HEK293T (cell line): ENCODE measurements at places on chromosomes 12 and 14.
A peak's percentile ranks its signal among the peaks of the same experiment; 100 is the strongest.

- no peak for DNase-seq
Observed at GRCh38 chr12:15216036-15216889, 5.0 kb downstream of the RERG start.

DNA sequence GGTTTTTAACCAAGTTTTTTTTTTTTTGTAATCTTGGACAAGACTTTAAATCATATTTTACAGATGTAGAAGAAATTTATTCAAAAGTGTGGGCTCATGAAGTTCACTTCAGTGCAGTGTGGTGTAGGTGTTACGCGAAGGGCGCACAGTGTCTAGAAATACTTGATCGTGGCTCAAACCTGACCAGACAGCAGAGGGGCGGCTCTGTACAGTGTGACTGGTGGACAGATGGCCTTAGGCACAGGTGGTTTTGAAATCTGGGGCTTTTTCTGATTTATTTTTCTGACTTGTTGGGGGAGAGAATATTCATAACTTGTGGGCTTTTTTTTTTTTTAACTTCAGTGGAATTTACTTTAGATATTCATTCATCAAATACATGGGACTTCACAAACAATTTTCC is 179.2 kb downstream of the PELI2 start:
- DNase-seq: no peak

DNA sequence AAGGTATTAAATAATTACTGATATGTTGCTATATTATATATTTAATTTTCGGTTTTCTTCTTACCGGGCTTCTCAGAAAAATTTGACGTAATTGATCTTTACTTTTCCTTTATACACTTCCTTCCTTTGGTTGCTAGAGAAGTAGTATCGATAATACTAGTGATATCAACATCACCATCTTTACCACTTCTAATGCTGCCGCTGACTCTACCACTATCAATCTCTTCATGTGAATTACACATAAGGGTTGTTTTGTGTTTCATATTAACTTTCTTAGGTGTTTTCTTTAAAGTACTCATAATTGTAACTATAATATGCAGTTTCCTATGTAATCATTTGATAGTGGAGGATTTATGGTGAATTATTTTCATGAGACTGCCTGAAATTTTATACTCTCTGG is 30.9 kb upstream of the KLRF1 start:
- no peak for DNase-seq

- DNase-seq: peak; percentile 39
Observed at GRCh38 chr14:37230551-37231194, 32.9 kb downstream of the MIPOL1 start.

- DNase-seq: no peak
Observed at GRCh38 chr14:93201155-93201704, 5.6 kb downstream of the GON7 start.

GRCh38 chr12:68899251-68899771 is 33.7 kb downstream of the CPM start:
- DNase-seq: no peak

GRCh38 chr14:54762296-54762695 is 140.3 kb downstream of the GCH1 start:
- DNase-seq: no peak

GRCh38 chr14:105488781-105489541 is 2.1 kb upstream of the TEDC1 start:
- DNase-seq: no peak

GRCh38 chr14:47439953-47440352 is 235.5 kb downstream of the MDGA2 start:
- DNase-seq: no peak

- DNase-seq: no peak
Observed at GRCh38 chr12:123126294-123127181, 24.4 kb downstream of the PITPNM2 start.

- no peak for DNase-seq
Observed at GRCh38 chr14:38948171-38948570, 154.9 kb downstream of the SEC23A start.

GRCh38 chr14:52862632-52863333 is 71.4 kb upstream of the GNPNAT1 start:
- no peak for DNase-seq

DNA sequence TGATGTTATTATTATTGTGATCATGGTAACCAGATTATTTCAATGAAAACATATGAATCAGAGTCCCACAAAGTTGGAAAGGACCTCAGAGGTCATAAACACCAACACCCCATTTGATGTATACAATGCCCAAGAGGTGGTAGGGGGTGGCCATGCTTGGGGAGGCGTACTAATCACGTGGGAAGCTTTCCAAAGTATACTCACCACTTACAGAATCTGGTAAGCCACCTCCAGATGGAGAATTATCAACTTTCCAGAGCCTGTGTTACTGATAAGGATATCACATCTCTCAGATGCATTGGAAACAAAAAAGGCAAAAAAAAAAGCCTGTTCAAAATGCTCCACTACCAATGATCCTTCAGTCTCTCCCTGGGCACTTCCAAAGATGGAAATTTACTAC is 8.4 kb downstream of the DAD1 start:
- DNase-seq: no peak

- no peak for DNase-seq
Observed at GRCh38 chr14:49999826-50000379, 107.0 kb downstream of the ARF6 start.

- DNase-seq: peak; percentile 79
Observed at GRCh38 chr12:104381731-104382480, 74.8 kb upstream of the CHST11 start.

GRCh38 chr14:43697003-43697402 is 810.1 kb downstream of the FSCB start:
- no peak for DNase-seq

- no peak for DNase-seq
Observed at GRCh38 chr12:128534906-128535305, 267.9 kb downstream of the TMEM132C start.

DNA sequence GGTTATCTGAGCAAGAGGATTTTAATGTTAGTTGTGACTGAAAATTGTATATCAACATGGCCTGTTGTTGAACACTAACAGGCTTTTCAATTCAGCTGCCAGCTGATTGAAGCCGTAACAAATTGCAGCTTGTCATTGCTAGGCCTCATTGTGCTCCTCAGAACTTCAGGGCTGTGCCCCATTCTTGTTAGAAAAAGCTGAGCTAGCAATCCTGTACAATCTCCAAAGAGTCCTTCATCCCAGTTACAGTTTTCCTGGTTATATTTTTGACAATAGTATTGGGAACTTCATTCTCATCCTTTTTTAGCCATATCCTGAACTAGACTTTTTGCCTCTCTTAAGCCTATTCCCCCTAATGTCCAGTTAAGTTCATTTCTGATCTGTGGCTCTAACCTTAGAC is 564.1 kb upstream of the ATXN7L3B start:
- DNase-seq: no peak

- DNase-seq: no peak
Observed at GRCh38 chr14:97298736-97299135, 501.6 kb downstream of the VRK1 start.

DNA sequence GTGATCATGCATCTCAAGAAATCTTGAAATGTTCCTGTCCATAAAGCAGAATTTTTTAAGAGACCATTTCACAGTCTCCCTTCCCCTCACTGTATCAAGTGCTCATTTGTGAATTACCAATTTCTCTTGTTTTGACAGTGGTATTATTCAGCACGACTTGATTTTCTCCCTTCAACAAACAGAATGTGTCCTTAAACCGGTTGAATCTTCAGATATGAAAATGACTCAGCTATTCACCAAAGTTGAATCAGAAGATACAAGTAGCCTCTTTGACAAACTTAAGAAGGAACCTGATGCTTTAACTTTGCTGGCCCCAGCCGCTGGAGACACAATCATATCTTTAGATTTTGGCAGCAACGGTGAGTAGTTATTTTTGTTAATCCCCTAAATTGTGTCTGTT is 25.5 kb upstream of the SNAPC1 start:
- no peak for DNase-seq

DNA sequence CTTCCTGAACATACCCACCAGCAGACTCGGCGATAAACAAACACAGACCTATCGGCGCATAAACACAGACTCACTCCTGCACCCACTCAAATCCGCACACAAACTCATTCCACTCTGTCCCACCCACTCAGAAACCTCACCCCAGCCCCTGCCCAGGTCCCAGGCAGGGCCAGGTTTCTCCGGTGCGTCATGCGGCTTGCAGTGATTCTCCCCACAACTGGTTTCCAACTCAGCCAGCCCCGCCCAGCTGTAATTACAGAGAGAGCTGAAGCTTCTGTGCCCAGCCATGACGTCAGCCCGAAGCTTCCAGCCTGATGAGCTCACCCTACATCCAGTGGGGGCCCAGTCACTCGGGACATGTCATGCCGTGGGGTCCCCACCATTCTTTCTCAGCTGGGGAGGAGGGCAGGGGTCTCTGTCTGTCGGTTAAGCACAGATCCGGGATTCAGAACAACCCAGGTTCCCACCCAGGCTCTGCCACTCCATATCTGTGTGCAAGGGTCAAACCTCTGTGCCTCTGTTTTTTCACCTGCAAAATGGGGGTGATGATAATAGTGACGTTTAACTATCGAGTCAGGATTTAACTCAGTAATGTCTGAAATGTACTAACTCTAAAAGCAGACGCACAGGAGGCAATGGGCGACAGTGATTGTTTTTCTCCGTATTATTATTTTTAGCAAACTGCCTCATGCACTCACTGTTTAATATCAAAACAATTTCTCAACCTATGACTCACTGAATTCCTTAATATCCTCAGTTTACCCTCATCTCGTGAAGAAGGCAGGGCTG is 2.3 kb upstream of the HSPB8 start:
- peak; percentile 61 for DNase-seq

GRCh38 chr12:24175284-24175683 is 225.8 kb upstream of the SOX5 start:
- no peak for DNase-seq

DNA sequence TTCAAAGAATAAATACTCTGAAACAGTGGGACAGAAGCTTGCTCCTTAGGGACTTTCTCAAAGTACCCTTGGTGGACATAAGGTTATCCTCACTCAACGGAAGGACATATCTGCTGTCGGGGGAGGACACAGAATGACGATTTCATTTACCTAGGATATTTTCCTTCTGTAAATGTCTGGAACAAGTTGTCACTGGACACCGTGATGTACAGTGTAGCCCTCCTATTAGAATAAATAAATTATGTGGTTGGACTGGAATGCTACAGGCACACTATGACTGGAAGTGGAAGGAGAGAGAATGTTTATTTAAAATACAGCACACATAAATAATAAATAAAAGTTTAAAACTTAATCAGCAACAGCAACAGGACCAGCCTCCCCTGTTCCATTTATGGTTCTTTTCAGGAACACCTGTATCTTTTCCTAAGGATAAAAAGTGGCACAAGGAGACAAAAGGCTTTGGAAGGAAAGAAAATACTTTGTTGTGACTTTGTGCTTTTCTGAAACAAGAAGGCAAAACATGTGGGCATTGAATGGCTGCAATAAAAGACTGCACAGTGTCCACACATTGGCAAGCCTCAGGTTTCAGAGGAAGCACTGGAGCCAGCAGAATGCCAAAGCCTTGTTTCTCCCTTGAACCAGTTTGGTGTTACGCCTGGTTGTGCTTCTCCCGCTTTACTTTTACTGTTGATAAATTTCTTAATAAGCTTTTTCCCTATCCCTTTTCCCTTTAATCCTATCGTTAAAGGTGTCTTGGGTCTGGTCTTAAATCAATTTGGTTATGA is 36.8 kb downstream of the FGD4 start:
- DNase-seq: no peak

GRCh38 chr12:112252184-112252583 is 126.8 kb downstream of the TRAFD1 start:
- DNase-seq: no peak

- no peak for DNase-seq
Observed at GRCh38 chr12:118870551-118870950, 110.8 kb upstream of the SRRM4 start.

- no peak for DNase-seq
Observed at GRCh38 chr12:94103986-94104385, 44.4 kb upstream of the PLXNC1 start.

- no peak for DNase-seq
Observed at GRCh38 chr12:27707216-27707615, 3.4 kb upstream of the MRPS35 start.

DNA sequence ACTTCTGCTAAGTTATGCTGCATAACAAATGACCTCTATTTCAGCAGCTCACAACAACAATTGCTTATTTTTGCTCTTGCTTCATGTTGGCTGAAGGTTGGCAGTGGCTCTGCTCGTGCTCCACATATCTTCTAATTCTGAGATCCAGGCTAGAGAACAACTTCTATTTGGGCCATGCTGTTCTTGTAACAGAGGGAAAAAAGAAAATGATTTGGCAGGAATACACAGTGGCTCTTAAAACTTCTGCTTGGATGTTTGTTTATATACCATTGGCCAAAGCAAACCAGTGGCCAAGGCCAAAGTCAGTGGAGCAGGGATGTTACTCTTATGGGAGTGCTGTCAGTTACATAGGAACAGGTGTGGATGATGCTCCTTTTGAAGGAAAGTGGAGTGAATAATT is 32.1 kb downstream of the GPHN start:
- DNase-seq: no peak

GRCh38 chr14:28307506-28307905 is 459.1 kb upstream of the FOXG1 start:
- no peak for DNase-seq

GRCh38 chr14:70981000-70981952 is 74.0 kb downstream of the PCNX1 start:
- DNase-seq: no peak

- no peak for DNase-seq
Observed at GRCh38 chr14:33081259-33081658, 142.6 kb downstream of the NPAS3 start.

DNA sequence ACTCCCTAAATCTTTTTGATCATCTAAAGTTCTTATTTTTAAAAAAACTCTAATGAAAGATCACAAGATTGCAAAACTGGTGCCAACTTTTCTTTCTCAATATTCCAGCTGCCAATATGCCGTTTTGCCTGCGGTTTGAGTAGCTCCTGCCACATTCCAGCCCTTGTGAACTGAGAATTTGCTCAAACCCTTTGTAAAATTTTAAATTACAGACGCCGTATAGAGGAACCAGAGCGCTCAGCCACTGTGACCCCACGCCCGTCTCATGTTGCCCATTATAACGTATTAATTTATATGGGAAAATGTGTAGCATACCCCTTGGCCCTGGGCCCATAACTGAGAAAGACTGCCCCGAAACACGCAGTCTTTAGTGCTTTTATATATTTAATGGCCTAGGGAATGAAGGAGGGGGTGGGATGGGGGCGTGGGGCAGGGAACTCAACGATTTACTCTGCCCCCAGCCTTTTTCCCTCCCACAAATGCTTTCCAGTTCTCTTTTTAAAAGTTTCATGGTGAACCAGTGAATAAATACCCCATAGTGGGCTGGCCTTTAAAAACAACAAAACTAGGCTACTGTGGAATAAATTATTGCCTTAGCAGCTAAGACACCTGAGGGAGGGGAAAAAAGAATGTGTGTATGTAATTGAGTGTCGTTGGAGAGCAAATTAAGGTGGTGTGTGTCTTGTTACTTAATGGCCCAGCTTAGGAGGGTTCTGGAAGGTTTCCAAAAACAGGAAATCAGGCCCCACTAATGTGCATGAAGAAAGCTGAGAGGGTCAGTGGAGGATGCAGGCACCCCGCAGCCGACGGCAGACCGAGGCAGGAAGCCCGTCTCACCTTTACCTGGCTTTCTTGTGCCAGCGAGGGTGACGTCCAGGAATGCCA is 45.7 kb upstream of the RFLNA start:
- DNase-seq: no peak
